ENCODE measurements at places on chromosomes 16 and 17.

DNA sequence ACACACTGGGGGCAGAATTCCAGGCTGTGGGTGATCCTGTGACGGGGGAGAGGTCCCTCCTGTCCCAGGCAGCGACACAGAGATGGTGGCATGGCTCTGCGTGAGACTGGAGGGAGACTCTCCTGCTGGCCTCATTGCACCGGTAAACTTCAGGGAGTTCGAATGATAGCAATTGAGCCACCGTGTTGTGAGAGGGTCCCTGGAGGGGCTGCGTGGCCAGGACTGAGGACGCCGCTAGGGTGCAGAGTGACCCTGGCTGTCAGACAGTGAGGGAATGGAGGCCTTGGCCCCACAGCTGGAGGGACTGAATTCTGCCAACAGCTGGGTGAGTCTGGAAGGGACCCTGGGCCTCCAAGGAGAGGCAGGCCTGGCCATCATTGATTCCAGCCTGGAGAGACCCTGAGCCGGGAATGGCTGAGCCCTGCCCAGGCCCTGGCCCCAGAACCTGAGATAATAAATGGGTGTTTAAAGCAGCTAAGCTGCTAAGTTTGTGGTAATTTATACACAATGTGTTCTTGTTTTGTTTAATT lies 32.6 kb downstream of the CCDC57 start:
- DNase-seq: no peak

DNA sequence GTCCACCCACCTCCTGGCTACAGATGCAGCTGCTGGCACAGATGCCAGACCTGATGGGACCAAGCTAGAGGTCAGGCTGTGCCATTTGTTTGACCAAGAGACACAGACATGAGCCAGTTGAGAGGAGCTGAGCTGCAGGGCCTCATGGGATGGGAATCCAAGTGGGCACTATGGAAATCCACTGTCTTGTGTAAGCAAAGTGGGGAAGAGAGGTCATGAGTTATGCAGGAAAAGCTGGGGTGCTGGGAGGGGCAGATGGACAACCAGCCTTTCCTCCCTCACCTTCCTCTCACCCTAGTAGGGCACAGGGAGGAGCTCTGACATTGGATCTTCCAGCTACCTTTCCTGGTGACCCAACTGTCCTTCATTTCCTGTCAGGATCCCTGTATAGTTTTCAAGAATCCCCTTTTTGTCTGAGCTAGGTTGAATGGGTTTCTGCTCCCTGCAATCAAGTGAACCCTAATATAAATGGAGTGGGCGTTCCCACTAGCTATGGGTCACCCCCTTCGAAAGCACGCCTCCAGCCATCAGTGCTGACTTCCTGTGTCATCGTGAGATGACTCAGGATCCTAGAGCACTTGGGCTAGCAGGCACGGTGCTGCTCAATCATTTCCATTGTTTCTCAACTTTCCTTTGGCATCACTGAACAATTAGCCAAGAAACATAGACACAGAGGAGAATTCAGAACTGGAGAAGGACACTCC lies 13.6 kb downstream of the ATPAF2 start:
- no peak for DNase-seq

GRCh38 chr17:20171741-20172365 lies 162.7 kb downstream of the SPECC1 start:
- DNase-seq: no peak

DNA sequence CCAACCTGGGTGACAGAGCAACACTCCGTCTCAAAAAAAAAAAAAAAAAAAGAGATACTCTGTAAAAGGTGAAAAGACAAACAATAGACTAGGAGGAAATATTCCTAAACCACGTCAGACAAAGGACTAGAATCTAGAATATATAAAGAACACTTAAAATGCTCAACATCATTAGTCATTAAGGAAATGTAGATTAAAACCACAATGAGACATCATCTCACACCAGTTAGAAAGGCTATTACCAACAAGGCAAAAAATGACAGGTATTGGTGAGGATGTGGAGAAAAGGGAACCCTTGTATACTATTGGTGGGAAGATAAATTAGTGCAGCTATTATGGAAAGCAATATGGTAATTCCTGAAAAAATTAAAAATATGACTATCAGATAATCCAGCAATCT lies 903.1 kb upstream of the SOX9 start:
- DNase-seq: no peak

DNA sequence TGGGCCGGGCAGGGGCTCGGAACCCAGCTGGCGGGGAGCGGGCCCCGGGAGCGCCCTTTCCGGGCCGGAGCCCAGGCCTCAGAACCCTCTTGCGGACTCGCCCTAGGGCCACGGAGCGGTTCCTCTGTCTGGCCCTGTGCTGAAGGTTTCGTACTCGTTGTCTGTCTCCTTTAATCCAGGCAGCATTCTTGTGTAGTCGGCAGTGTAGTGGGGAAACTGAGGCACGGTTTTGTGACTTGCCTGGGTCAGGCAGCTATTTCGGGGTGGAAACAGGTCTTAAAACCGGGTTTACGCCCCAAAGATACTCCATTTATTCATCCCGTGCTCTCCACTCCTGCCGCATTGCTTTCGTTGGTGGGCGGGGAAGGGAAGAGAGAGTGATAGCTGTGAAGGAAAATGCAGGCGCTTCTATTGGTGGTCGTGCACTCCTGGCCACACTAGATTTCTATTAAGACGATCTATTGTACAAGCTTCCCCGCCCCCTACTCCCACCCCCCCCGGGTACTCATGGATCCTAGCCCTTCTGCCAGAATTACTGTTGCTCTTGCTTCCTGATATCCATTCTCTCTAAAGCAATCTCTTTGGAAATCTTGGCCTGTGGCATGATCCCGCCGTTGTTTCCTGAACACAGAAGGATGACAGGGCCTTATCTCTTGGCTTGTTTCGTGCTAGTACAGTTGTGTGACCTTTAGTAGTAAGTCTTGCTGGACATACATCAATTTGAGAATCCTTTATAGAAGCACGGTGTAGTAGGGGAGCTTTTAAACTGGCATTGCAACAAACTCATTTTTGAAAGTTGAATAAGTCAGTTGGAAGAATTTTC lies 751 bp downstream of the DCAF7 start:
- DNase-seq: no peak

DNA sequence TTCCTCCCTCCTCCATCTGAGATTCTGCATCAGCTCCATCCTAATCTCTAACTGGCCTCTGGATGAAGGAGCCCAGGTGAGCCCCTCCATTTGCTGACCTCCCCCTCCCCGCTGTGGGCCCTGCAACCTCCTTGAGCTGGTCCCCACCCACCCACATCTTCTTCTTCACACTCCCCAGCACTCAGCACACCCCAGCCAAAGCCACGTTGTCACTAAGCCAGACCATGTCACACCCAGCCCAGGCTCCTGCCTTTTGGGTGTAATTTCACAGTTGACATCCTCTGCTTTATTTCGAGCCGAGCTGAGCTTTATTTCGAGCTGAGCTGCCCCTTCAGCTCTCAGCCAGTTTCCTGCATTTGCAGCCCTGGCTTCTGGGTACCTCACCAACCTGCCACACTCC lies 282.7 kb upstream of the TNRC6C start:
- DNase-seq: no peak

GRCh38 chr17:43341715-43342588 lies 56.8 kb upstream of the ARL4D start:
- no peak for DNase-seq

DNA sequence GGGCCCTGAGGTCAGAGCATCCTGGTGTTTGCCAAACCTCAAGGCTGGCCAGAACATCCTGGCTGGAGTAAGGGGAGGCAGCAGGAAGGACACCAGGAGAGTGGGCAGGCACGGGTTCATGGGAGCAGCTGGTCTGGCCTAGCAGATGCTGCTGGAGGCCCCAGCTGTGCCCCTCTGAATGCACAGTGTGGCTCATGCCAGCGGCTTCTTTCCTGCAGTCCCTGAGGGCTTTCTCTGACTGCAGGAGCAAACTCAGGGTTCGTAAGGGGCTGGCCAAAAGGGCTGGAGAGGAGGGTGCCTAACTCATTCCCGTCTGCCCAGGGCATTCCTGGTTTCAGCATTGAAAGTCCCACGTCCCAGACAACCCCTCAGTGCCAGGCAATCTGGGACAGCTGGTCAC lies 78.7 kb downstream of the ZDHHC7 start:
- no peak for DNase-seq

DNA sequence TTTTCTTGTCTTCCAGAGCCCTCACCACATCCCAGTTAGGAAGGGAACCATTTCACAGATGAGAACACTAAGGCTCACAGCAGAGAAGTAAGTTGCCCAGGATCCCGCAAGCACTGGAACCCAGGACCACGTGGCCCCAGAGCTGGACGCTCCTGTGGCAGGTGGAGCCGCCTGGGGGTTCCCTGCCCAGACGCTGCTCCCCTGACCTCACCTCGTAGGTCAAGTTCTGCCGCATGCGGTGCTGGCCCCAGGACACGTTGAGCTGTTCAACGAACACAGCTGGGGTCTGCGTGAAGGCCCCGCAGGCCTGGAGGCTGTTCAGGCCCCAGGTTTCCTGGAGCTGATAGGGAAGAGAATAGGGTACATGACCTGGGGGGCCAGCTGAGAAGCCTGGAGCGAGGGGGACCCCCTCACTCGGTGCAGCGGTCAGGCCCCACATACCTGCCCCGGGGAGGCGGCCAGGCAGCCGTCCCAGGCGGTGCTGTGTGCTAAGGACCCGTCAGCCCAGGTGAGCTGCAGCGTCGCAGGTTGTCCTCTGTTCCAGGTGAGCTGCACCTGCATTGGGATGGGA lies 54.1 kb downstream of the RMI2 start:
- DNase-seq: no peak

- DNase-seq: no peak
Observed at GRCh38 chr17:8384801-8385378, 1.9 kb upstream of the RPL26 start.

DNA sequence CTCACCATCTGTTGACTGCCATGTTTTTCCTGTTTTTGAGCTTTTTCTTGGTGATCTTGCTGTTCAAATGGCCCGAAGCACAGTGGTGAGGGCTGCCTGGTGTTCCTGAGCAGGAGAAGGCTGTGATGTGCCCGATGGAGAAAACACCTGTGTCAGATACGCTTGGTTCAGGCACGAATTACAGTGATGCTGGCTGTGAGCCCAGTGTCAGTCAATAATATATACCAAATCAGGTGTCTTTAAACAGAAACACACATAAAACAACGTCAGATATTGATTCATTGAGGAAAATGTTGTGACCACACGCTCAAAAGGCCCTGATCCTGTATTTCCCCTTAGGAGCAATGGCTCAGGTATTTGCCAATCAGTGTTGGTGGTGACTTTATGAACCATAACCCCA lies 111.7 kb downstream of the SDR42E1 start:
- DNase-seq: no peak

- DNase-seq: no peak
Observed at GRCh38 chr17:70786081-70786480, 616.7 kb downstream of the KCNJ2 start.

DNA sequence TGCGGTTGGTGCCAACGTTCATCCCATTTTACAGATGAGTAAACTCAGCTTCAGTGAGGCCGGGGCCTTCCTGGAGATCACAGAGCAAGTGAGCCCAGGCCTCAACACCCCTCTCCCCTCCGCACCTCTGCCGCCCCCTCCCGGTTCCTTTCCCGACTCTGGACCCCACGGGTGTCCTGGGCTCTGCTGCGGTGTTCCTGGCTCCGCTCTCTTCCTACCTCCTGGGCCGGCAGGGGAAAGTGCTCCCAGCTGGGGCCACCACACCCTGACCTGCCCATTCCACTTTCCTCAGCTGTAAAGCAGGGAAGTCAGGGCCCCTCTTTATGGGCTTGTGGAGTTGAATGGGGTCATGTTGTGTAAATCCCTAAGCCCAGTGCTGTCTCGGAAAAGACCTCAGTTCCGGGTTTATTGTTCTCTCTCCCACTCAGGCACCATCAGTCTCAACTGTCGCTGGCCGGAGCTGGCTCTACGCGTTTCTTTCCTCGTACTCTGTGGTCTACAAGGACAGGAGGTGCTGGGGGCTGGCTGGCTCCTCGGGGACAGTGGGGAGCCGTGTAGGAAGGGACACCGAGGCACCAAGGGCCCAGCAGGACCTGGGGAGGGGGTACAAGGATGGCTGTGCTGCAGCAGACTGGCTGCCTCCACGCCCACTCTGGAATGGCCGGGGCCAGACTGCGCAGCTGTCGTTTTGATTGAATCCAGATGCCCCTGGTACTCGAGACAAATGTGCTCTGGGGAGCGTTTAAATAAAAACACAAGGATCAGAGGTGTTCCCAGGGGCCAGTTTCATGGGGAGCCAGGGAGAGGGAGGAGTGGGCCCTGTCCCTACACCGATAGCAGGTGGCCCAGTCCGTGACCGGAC lies 21.7 kb upstream of the ACSF3 start:
- DNase-seq: no peak

DNA sequence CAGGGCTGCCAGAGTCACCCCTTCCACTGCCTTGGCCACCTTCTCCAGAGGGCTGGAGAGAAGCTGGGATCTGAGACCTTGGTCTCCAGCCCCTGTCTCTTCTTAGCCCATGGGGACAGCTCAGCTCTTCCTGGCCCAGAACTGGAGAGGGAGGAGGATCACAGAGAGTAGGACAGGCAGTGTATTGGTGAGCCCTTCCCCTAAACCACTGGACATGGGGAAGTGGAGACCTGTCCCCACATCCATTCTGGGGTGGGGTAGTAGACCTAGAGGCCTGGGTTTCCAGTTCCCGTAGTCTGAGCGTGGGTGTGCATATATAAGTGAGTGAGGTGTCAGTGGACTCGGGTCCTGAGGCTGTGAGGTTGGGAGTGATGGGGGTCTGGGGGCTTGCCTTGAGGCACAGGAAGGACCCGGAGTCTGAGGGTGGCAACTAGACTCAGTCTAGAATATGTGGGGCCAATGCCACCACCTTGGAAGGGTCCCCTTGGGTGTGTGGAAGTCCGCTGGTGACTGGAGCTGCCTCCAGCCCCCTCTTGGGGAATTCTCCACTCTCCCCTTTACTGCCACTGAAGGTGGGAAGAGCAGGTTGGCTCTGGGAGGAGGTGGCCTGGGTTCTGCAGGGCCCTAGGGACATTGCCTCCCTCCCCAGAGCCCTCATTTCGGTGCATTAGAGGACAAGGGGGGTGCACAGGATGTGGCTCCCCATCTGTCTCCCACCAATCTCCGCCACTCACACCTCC lies 19.9 kb downstream of the GJD3 start:
- DNase-seq: no peak

DNA sequence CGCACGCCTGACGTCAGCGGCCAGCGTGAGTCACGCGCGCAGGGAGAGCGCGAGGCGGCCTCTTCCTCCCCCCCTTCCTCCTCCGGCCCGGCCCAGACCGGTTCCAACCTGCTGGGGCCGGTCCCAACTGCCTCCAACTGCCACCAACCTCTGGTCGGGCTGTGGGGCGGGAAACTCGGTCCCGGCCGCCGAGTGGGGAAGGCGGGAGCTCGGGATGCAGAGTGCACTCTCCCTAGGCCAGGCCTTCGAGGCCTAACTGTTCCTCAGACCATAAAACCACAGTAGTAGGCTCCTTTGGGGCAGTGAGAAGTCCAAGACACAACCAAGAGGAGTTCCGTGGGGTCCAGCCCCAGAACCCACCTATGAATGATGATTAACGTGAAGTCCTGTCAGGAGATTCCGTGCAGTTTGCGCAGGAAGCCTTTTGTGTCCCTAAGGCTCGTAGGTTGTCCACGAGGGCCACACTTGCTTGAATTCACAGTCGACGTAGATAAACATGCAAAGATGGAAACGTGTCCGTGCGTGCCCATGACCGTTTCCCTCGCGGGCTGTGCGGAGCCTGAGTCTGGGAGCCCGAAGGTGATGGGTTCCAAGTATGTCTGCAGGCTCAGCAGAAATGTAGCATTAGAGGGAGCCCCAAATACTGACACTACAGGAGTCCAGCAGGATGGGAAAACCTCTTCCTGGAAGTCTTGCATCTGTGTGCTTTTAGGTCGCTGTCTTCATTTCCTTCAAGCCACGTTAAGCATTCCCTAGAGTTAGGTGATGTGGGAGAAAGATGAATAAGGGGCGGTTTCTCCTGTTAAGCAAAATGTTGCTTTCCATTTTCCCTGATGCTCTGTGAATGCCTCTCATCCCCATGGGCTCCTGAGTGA lies 647 bp downstream of the UNK start:
- DNase-seq: peak; percentile 88

- no peak for DNase-seq
Observed at GRCh38 chr16:27991876-27992275, 71.6 kb downstream of the GSG1L start.
